Memory B cell (primary cell): ENCODE measurements at places on chromosomes 13 and 19.

DNA sequence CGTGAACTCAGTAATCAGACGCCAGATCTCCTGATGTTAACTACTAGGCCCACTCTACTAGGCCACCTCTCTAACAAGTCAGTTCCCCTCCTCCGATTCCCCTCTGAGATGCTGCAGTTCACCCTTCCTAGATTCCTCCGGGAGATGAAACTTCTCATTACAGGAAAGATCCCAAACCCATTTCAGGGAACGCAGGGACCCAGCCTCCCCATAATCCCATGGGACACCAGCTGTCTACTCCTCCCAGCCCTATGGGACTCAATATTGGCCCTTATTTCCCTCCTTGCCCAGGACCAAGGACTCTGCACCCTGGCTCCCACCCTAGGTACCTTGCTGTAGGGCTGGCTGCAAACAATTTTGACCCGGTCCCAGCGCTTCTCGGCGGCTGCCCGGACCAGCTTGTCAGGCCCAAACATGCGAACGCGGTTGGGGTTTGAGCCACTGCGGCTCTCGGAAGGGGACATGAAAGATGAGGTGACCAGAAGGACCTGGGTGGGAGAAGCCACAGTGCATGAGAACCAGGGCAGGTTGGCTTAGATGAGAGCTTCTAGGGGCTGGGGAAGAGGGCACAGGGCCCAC lies 20.9 kb downstream of the XRCC1 start:
- peaks cover 23% of the 10 kb centered on the region for H3K36me3 ChIP-seq
- no peak overlapping the region for H3K4me3 ChIP-seq
- no peaks in the 10 kb centered on the region for H3K27me3 ChIP-seq
- peaks cover 7% of the 10 kb centered on the region for H3K4me1 ChIP-seq

GRCh38 chr13:68810660-68811059 lies 1297.0 kb upstream of the ATXN8OS start:
- H3K27me3 ChIP-seq, result no peaks in the 10 kb centered on the region
- no peak overlapping the region for H3K4me3 ChIP-seq
- no peak overlapping the region for H3K27ac ChIP-seq

GRCh38 chr13:37141011-37141410 lies 35.5 kb upstream of the CSNK1A1L start:
- no peaks in the 10 kb centered on the region for H3K4me1 ChIP-seq
- H3K27me3 ChIP-seq, result peaks cover 1% of the 10 kb centered on the region

DNA sequence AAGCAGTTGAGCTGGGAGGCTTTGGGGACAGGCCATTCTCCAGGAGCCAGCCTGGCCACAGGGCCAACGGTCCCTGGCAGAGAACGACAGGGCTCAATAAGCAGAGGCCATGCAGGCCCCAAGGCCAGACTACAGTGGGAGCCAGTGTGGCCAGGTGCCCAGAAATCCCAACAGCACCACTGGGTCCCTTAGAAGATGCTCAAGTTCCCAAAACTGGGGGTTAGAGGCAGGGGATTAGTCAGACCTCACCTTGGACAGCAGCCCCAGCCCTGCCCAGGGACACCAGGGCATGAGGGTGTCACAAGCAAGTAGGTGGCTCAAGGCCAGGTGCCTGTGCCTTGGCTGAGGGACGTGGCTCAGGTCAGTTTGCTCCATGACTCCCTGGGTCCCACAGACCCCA lies 12.8 kb downstream of the SCGB2B2 start:
- no peak overlapping the region for H3K27ac ChIP-seq
- H3K4me3 ChIP-seq, result no peak overlapping the region
- H3K36me3 ChIP-seq, result no peaks in the 10 kb centered on the region
- H3K4me1 ChIP-seq, result peaks cover 15% of the 10 kb centered on the region
- no peak for DNase-seq

DNA sequence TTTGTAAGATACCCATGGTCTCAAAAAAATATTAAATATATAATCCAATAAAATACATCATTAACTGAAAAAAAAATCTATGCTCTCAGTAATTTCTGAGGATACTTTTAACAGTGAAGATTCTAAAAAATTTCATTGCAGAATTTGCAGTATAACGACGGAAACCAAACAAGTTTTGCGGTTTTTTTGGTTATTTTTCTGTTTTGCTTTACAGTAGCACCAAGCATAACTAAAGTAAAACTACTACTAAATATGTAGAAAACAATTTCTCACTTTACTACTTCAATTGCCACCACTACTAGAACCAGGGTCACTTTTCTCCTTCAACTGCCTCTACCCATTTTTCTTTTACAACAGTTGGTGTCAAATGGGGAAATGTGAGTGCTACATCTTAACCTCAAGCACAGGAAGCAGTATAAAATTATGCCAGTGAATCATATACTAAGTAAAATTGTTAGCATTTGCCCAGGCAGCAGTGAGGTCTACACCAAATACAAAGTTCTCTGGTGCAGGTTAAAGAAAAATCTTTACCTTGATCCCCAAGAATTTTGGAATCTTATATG lies 24.1 kb downstream of the MICU2 start:
- peaks cover 14% of the 10 kb centered on the region for H3K36me3 ChIP-seq
- H3K27ac ChIP-seq, result no peak overlapping the region
- H3K27me3 ChIP-seq, result no peaks in the 10 kb centered on the region
- H3K4me1 ChIP-seq, result peaks cover 15% of the 10 kb centered on the region

DNA sequence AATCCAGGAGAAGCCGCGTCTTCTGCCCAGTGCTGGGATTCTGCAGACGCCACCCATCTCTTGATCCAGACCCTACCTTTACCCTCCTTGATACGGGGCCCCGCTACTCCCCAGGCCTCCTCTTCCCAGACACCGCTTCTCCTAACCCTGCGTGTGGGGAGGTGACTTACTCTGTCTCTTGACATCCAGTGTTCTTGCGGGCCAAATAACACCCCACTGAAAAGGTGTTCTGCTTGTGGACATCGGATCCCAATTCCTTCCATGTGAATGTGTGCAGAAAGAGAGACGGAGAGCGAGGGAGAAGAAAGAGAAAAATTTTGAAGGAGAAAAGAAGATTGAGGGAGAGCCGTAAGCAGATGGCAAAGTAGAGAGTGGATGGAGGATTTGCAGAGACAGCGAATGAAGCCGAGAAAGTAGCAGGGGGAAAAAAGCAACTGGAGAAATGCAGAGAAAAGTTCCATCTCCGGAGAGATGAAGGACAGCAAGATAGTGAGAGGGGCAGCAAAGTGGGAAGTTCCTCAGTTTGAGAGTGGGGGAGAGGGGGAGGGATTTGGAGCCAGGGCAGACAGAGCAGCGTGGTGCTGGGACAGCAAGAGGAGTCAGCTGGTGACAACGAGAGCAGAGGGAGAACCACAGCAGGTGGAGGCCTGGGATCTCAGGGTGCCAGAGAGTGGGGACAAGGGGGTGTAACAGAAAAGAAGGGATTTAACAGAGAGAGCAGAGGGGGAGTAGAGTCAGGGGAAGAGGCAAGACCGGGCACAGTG lies 814 bp downstream of the ZNF480 start:
- DNase-seq, result no peak
- H3K36me3 ChIP-seq, result peaks cover 45% of the 10 kb centered on the region
- H3K4me1 ChIP-seq, result peaks cover 12% of the 10 kb centered on the region
- H3K27ac ChIP-seq, result peak overlapping the region; percentile 94
- H3K4me3 ChIP-seq, result peak overlapping the region; percentile 94

GRCh38 chr13:25840261-25840660 lies 211.6 kb downstream of the SHISA2 start:
- H3K4me1 ChIP-seq, result no peaks in the 10 kb centered on the region
- no peak for DNase-seq
- H3K4me3 ChIP-seq, result no peak overlapping the region

DNA sequence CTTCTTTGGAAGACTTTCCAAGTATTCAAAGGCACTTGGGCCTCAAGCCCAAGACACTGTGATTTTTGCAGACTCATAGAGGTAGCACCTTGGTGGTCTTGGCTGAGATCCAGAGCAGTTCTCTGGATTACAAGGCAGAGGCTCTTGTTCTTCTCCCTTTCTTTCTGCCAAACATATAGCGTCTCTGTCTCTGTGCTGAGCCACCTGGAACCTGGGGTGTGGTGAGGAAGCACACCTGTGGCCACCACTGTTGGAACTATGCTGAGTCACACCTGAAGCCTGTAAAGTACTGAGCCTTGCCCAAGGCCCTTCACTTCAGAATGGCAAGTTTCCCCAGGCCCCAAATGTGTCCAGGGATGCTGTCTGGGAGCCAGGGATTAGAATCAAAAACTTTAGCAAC lies 127.5 kb downstream of the FREM2 start:
- H3K27ac ChIP-seq, result no peak overlapping the region
- H3K4me3 ChIP-seq, result no peak overlapping the region
- H3K4me1 ChIP-seq, result no peaks in the 10 kb centered on the region
- no peaks in the 10 kb centered on the region for H3K36me3 ChIP-seq

GRCh38 chr13:106919638-106920037 lies 351.7 kb upstream of the ARGLU1 start:
- no peaks in the 10 kb centered on the region for H3K36me3 ChIP-seq
- peaks cover 5% of the 10 kb centered on the region for H3K4me1 ChIP-seq
- H3K27me3 ChIP-seq, result peaks cover 16% of the 10 kb centered on the region
- no peak overlapping the region for H3K27ac ChIP-seq

DNA sequence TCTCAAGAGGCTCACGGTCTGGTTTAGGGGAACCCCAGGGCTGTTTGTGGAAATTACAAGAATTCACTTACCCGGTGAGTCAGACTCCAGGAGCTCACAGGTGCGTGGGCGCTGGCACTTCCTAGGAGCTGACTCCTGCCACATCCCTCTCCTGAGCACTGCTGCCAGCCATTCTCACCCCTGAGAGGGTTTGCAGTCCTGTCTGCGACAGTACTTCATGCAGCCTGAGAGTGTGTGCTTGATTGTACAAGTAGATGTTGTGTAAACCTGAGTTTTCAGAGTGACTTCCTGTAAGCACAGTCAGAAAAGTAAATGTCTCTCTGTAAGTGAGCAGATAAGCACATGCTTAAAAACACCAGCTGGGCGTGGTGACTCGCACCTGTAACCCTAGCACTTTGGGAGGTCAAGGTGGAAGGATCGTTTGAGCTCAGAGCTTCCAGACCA lies 8.1 kb downstream of the MRPL4 start:
- no peaks in the 10 kb centered on the region for H3K27me3 ChIP-seq
- no peak for DNase-seq
- peaks cover 18% of the 10 kb centered on the region for H3K36me3 ChIP-seq
- no peaks in the 10 kb centered on the region for H3K4me1 ChIP-seq

DNA sequence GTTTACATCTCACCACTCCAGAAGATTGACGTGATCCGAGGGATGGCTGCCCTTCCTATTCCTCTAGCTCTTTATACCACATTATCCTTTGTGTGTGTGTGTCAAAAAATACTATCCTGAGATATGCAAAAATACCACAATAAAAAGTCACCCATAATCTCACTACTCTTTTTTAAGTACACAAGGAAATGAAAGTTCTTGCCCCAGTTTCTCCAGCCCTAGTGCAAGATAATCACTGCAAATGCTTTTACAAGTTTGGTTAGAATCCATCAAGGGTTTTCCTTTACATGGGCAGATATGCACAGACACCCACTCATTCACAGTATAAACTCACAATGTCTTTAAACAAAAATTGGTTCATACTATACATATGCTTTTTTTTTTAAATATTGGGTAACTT lies 89.3 kb downstream of the DIAPH3 start:
- no peak overlapping the region for H3K27ac ChIP-seq
- no peaks in the 10 kb centered on the region for H3K36me3 ChIP-seq
- H3K4me1 ChIP-seq, result no peaks in the 10 kb centered on the region
- no peak overlapping the region for H3K4me3 ChIP-seq

DNA sequence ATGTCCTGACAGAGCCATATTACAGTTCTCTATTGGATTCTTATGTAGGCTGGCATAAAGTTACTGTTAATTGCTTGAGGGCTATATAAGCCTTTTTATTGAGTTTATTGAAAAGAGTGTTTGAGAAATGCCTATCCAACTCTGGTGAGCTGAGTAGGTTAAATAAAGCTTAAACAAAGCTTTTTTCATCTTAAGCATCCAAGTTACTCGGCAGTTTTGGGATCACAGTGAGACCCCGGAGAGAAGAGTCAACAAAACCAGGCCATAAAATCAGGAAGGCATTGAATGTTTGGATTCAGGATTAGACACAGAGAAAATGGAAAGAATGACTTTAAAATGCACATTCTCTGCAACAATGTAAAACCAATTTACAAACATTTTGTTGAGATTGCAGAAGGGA lies 588.5 kb downstream of the DACH1 start:
- peaks cover 3% of the 10 kb centered on the region for H3K4me1 ChIP-seq
- H3K27me3 ChIP-seq, result no peaks in the 10 kb centered on the region

DNA sequence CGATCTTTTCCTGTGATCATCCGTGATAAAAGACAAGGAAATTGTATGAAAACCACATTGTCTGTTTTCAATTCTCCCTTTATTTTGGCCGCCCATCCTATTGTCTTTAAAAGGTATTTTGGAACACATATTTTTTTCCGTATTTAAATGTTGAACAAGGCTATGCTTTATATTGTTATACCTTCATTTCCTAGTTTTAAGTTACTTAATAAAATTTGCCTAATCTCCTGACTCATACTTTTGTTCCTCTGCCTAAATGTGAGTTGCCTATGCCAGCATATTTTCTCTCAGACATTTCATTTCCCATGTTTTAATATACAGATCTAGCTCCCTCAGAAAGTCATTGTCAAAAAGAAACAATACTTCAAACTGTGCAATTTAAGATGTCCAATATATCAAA lies 104.2 kb downstream of the SLITRK6 start:
- DNase-seq, result no peak
- H3K4me3 ChIP-seq, result no peak overlapping the region
- H3K4me1 ChIP-seq, result no peaks in the 10 kb centered on the region
- H3K36me3 ChIP-seq, result no peaks in the 10 kb centered on the region
- no peaks in the 10 kb centered on the region for H3K27me3 ChIP-seq
